Testis (tissue), 5 donors: ENCODE measurements at places on chromosomes 16 and 17. TPM values are rescaled to one million over a fixed set of nuclear protein-coding genes. Genes with fewer than 3 reads are reported as not detected.

The OR1A1 gene
- total RNA-seq: not detected

The KRTAP4-11 gene
- not detected for total RNA-seq

The SHISA6 gene
- total RNA-seq: 10.3 TPM

The KRTAP17-1 gene
- total RNA-seq: not detected

The SALL1 gene
- 4.9 TPM for total RNA-seq

The GNAO1 gene
- total RNA-seq: 28.6 TPM
